ENCODE measurements at places on chromosomes 4 and X.

GRCh38 chrX:43349363-43349762, 306.7 kb upstream of the MAOA start:
- DNase-seq = peak; percentile 55

DNA sequence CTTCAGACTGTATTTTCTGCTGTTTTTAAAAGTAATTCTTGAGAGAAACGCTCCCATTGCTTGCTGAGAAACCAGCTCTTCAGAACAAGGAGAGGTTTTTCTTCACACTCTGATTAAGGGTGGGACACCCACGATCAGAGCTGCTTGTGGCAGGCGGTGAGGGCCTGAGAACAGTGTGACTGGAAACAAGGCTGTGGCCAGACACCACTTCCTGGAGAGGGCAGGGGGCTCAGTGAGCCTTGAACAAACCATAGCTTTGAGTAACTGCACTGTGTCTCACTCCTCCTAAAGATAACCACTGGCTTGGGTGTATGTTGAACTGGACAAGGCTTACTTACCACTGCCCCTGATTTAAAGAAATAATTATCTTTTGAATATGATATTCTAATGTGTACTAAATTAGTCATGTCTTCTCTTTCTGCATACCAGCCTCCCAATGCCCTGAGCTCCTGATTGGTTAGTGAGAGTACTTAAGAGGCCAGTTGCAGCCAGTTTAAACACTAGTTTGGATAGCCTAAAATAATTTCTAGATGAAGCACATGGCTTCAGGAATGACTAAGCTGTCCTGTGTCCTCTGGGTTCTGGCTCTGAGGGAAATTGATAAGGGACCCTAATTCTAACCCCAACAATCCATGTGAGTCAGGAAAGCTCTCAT, 3.7 kb upstream of the GPR82 start:
- peak; percentile 53 for DNase-seq

- no peak for DNase-seq
Observed at GRCh38 chr4:127777487-127777886, 4.6 kb upstream of the HSPA4L start.

- no peak for DNase-seq
Observed at GRCh38 chrX:25020905-25021449, 5.2 kb upstream of the ARX start.

DNA sequence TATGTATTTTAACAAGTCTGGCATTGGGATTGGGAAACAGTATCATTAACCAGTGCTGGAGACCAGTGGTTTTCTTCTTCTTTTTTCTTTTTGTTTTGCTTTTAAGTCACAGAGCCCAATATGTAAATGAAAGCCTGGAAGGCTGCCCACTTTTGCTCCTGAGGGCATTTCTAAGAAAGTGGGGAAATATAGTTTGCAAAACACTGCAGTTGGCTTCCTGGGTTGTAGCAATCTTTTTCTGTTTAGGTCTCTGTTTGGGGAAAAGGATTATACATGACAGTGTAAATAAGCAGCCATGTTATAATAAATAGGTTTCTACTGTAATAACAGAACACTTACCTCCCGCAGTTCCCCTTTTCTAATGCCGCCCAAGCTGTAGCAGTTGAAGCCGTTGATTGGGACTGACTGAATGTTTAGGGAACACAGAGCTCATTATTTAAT, 105.5 kb downstream of the TMEM164 start:
- peak; percentile 74 for DNase-seq

DNA sequence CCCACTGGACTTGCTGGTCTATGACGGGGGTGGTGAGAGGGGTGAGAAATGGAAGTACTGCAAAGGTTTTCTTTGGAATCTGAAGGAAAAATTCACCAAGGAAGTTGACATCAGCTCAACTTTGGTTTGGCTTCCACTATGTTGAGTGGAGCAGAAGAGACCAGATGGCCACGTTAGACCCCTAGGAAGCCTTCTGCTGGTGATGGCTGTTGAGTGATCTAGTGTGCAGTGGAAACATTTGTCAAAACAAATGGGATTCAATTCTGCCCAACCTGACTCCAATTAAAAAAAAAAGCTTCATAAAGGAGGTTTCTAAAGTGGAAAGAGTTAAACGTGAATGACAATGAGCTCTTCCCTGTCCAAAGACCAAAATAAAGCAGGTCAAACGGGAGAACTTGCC, 25.7 kb downstream of the SEL1L3 start:
- no peak for DNase-seq

DNA sequence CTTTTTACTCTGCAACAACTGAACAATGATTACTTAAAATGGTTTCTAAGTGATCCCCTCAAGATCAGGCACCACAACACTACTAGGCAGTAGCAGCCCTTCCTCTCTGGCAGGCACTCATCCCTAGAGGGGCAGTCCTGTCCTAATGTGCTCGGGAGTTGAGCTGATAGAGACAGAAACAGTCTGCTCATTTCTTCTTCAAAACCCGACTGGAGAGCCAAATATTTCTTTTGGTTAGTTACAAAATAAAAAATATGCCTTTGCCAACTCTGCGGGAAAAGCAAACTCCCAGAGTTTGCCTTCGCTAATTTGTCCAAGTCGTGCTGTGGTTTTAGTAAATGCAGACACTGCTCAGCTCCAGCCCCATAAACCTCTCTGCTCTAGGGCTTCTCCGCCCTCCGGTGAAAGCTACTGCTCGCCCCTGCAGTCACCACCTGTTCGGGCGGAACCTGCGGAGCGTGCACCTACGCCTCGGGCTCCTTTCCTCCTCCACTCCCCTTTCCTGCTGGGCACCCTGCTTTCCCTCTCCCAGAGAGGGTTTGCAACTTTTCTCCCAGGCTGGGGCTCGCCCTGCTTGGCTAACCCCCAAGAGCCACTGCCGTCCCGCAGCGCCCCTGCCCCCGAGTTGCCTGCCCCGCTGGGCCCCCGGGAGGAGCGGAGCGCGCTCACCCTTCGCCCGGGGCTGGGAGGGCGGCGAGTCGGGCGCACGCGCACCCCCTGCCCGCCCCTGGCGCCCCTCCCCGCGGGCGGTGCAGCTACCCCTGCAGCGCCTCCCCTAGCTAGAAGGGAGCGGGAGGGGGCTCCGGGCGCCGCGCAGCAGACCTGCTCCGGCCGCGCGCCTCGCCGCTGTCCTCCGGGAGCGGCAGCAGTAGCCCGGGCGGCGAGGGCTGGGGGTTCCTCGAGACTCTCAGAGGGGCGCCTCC, at the start of gene NPNT:
Gene NPNT, plus strand, starts transcription at position 812 of the 923 bp plus-strand sequence. CDS start 182 bp downstream, outside the sequence.
- DNase-seq = peak; percentile 4

DNA sequence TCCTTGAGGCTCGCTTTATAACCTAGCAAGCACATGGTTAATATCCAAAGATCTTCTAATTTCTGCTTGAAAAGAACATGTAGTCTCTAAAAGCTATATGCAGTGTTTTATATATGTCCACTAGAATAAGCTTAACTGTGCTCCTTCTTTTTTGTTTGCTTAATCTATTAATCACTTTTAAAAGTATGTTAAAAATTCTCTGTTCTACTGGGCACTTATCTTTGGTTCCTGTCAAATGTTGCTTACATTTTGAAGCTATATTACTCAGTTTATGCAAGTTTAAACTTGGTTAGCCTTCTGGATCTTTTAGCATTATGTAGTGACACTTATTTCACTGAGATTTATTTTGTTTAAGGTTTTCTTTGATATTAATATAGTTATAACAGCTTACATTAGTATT, 32.5 kb downstream of the MAOA start:
- DNase-seq = no peak

DNA sequence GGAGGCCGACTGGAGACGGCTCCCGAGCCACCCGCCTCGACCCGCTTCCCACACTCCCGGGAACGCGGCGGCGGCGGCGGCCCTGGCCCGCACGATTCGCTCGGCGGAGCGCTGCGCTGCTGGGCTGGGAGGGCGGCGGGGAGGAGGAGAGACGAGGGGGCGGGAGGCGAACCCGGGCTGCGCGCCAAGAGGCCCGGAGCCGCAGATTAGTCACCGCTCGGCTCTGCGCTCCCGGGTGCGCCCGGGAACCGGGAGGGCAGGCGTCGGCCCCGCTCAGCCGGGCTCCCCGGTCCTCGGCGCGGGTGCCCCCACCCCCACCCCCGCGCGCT, 11.2 kb upstream of the BCOR start:
- DNase-seq = peak; percentile 82

DNA sequence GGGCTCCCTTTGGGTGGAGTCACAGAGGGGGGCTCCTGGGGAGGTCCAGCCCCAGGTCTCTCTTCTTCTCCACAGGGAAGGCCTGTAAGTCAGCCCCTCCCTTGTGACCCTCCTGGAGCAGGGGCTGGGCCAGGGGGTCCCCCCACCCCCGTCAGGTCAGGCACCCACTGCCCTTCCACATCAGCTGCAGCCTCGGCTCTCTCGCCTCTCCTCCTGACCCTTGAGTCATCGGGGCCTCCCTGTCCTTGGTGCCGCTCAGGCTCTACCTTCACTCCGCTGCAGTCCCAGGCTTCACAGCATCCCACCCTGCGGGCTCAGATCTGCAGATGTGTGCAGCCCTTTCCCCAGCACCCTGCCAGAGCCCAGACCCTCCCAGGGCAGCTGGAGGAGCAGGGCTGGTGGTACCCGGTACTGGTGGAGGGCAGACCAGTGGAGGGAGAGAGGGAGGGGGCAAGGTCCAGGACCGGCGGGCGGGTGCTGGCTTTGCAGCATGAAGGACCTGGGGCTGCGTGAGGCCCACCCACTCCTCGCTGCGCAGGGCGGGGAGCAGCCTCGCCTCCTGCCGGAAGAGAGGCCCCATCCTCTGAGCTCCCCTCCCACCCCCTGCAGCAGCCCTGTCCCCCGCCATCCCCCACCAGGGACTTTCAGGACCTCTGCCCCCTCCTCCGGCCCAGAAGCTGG, 117.1 kb downstream of the FAM53A start:
- DNase-seq = no peak

GRCh38 chrX:123884809-123885408, 25.1 kb downstream of the XIAP start:
- DNase-seq = peak; percentile 79

DNA sequence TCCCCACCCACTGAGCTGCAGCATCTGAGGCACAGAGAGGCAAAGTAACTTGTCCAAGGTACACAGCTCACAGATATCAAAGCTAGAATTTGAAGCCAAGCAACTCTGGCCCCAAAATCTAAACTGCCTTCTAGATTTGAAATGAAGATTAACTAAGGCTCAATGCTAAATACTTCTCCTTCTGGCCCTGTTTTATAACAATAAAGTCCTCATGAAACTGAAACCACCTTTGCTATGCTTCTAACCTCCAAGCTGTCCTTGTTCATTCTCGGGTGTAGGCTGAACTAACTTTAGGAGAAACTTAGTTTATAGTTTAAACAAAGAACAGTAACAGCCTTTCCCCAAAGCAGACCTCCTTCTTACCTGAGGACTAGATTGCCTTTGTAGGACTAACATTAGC, 93.6 kb downstream of the DCTD start:
- no peak for DNase-seq

- no peak for DNase-seq
Observed at GRCh38 chr4:164509951-164510350, 244.0 kb upstream of the SMIM31 start.

DNA sequence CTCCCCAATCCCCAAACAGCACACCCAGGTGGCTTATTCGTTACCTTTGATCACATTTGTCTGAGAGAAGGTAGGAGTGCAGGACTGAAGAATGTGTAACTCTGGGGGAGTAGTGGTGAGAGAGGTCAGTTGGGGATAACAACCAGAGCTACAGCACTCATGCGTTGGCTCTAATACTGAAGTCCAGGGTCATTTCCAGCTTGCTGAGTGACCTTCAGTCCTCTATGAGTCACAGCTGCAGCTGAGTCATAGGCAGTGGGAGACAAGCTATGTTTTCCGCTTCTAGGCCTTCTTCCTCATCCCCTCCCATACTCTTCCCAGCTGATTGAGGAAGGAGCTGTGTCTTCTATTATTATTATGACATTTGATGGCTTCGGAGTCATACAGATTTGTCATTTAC, 31.6 kb upstream of the CT47C1 start:
- DNase-seq = no peak

- peak; percentile 17 for DNase-seq
Observed at GRCh38 chr4:124454772-124455270, 257.7 kb downstream of the ANKRD50 start.

DNA sequence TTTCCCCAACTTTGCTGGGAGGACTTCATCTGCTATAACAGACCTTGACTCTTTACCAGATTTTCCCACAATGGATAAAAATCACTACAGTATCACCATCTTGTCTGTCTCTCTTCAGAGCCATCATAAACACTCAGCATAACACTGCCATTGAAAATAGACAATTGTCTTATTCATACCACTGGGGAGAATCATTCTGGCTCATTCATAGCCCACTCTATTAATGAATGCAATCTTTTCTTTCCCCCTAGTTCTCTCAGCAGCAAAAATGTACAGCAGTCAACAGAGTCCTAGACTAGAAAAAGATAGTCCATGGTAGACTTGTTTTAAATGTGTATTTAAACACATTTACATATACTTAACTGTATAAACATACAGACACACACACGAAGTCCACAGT, 19.2 kb downstream of the SLC9A7 start:
- DNase-seq = no peak

- DNase-seq = peak; percentile 56
Observed at GRCh38 chr4:79673898-79674297, 265.9 kb upstream of the GK2 start.

- peak; percentile 70 for DNase-seq
Observed at GRCh38 chr4:87884976-87885549, 52.3 kb downstream of the MEPE start.

GRCh38 chr4:158161551-158162354, 11.1 kb downstream of the GASK1B start:
- peak; percentile 30 for DNase-seq

DNA sequence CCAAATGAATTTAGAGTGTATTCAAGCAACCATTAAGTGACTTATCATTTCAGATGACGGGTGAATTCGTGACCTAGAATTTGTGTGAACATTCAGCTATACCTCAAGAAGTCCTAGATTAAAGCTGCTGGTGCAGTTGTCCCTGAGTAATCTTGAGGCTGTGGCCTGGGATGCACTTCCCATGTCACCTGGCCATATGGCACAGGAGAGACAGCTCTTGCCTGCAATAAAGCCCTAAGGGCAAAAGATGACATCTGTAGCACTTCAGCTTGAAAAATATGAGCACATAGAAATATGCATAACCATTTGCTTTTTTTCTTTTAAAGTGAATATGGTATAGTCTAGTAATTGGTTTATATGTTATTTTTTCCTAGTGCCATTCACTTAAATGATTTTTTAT, 125.8 kb downstream of the FHDC1 start:
- DNase-seq = no peak

GRCh38 chr4:69617083-69617694, 22.3 kb downstream of the UGT2A2 start:
- DNase-seq = peak; percentile 50

- DNase-seq = no peak
Observed at GRCh38 chrX:127764674-127765073, 287.5 kb downstream of the ACTRT1 start.
